ENCODE measurements at places on chromosomes 7 and 10.

DNA sequence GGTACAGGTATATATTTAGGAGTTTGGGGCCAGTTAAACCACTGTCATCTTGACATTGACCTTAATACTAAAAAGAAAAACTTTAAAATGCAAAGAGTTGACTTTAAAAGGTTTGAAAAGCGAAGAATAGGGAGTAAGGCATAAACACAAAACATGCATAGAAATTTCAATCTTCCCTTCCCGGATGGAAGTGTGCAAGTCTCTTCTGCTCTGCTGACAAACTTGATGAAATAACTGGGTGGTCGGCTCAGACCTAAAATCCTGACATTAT is 3.4 kb upstream of the SPAG6 start:
- DNase-seq = no peak

DNA sequence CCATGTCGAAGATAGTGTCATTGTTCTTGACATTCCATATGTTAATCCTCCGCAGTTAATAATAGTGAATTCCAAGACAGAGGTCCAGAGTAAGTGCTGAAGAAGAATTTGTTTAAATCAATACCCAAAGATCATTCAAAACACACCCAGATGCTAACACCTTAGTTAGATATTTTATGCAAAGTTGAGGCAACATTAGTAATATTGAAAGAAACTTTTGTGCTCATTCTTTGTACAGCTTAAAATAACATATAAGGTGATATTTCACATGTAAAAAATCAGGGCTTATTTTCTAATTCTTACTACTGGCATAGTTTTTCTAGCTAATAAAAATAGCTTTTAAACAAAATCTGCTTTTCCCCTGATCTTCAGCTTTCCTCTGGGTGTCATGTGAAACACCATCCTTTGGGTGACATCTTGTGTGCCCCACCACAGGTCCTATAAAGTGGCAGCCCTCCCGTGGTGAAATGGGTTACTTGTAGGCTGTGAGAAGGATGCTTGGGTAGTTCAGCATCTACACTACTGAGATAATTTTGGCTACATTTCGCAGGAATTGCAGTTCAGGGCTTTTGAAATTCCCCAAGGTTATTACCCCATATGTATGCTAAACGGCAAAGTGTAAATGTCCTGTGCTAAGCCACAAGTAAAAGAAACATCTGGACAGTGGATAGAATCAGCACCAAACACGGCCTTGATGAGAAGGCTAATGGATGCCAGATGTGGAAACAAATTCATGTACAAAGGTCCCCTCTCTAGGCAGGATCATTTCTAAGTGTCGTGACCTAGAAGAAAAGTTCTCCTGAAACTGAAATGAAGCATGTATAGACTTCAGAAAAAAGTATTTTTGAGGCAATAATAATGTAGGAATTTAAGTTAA is 105.4 kb downstream of the GRM3 start:
- no peak for DNase-seq

DNA sequence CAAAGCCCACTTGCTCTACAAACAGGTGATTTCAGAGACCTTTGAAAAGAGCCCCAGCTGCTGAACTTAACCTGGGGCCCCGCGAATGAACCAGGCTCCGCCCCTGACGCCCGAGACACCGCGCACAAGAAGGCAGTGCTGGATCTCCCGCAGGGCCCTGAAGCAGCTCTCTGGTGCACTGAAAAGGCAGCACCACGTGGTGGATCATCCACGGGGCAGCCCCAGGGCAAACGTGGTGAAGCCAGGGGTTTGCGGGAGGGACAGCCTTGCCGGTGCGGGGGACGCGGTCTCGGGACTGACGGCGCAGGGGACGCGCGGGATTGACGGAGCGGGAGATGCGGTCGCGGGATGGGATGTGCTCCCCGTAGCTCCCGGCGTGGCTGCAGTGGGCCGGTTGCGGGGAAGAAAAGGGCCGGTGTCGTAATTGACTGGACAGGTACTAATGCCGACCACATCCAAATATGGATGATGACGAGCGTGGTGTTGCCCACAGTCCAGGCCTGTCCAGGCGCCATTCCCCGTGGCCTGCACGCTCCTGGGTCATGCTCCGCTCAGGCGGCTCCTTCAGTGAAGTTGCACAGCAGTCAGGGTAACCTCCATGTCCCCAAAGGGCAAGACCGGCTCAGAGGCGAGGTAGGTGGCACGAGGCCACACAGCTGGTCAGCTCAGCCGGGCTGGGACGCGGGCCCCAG is 421.1 kb downstream of the DNAJB6 start:
- no peak for DNase-seq

DNA sequence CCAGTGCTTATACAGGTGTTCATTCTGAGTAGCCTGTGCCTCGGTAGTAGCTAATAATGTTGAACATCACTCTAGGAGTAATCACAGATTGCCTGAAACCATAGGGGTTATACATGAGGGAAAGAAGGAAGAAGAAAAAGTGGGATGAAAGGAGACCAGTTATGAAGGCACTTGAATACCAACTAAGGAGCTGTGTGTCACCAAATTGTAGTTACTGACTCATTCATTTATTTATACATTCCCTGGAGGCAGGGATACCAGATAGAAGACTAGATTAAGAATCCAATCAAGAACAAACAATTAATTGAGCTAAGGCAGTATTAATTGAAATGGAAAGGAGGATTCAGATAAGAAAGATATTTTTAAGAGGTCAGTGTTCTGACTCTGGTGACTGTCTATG is 129.6 kb upstream of the PRPS1L1 start:
- no peak for DNase-seq

DNA sequence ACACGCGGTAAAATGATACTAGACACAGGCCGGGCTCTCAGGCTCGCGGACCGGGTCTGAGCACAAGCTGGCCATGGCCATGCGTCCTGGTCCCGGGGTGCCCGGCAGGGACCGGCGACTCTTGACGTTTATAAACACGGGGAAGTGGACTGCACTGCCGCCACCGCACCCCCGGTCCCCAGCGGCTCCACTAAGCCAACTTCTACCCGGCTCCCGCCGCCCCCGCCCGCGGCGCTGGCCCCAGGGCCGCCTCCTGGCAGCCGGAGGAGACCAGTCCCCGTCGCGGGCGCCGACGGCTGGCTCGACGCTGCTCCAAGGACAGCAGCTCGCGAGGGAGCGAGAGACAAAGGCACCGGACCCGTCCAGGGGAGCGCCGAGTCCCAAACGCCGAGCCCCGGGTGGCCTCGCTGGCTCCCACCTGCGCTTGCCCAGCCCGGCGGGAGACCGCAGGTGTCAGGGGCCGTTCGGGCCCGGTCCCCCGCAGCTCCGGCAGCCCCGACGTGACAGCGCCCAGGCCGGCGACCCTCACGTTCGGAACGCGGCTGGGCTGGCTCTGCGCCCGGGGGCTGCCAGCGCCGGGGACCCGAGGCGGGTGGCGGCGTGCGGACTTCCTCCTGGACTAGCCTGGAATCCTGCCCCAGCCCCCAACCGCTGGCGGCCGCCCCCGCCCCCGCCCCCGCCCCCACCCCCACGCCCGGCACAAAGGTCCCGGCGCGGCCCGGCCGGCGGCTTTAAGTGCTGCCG is 517 bp downstream of the ITGB1 start:
- DNase-seq = peak; percentile 43

DNA sequence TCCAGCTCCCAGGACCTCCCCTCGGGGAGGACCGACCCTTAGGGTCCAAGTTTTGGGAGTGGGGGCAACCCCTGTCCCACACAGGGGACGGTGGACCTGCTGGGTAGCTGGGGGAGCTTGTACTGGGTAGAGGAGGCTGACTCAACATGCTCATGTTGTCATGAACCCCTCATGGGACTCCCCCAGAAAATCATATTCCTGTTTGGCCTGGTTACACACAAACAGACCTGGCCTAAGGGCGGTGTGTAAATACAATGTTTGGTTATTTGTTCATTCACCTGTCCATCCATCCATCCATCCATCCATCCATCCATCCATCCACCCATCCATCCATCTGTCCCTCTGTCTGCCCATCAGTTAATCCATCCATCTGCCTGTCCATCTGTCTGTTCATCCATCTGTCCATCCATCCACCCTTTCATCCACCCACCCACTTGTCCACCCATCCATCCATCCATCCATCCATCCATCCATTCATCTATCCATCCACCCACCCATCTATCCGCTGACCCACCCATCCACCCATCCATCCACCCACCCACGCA is 92.9 kb downstream of the DNAJB6 start:
- DNase-seq = no peak

Data from progenitor cell of endocrine pancreas (in vitro differentiated cells).